ENCODE measurements at places on chromosomes 5 and 9.

- DNase-seq, result no peak
Observed at GRCh38 chr9:111063332-111063731, 25.1 kb upstream of the LPAR1 start.

DNA sequence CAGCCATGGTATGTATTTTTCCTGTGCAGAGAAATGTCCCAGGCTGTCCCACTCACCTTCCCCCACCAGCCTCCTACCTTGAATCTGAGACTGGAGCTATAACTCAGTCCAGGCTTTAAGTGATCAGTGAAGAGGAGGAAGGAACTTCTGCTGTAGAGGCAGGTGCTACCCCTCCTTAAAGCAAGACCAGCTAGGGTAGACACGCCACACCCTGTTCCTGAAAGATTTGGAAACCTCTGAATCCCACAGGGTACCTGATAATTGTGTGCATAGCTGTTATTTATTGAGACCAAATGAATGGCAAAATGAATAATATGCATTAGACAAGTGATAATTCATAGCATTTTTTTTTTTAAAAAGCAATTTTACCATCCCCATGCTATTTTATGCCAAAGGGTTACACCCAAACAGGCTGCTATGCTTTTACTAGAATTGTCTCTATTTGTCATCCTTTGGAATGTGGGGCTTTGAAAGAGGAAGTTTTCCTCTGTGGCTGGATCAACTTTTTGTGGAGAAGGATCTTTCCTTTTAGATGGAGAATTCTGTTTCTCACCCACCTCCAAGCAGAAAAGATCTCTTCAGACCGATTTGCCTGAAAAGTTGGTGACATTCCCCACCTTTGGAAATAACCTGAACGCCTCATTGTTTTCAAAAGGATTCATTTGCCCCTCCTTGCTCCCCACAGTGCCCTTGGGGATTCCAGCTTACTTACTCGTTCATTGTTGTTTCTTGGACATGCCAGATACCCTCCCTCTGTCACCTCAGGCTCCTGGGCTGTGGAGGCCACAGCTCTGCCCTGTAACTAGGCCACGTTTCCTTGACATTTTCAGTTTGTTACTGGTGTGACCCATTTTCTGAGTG is 248.7 kb downstream of the NR3C1 start:
- no peak for DNase-seq

- no peak for DNase-seq
Observed at GRCh38 chr5:169944922-169945680, 35.2 kb downstream of the INSYN2B start.

DNA sequence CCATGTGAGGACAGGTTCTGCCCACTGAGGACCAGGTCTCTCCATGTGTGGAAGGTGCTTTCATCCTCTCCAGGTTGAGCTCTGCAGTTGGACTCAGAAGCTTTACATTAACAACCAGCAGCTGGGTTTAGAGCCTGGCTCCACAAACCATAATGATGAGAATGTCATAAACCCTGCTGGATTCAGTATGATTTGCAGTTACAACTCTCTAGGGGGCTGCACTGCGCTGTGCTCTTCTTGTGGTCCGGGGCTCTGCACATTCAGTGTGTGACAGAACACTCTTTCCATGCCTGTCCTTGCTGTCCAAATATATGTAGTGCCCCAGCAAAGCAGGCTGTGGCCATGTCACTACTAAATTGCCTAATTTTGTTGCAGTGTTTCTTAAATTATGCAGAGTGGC is 334.3 kb downstream of the ICE1 start:
- DNase-seq, result peak; percentile 17

DNA sequence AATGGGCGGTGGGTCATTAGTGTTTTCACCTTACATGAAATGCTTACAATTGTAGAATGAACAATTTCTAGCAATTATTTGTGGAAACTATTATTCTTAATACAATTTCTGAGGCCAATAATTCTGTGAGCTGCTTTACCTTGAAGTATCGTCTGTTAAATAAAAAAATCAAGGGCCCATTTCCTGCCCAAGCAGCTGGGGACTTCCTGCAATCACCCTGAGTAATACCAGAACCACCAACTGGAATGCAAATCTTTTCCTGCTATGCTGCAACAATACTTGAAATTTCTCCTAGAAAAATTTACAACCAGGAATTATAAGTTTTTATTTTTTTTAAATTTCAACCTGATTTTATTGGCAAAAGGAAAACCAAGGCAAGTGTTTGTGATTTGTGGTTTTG is 52.6 kb downstream of the ADAMTS16 start:
- no peak for DNase-seq

DNA sequence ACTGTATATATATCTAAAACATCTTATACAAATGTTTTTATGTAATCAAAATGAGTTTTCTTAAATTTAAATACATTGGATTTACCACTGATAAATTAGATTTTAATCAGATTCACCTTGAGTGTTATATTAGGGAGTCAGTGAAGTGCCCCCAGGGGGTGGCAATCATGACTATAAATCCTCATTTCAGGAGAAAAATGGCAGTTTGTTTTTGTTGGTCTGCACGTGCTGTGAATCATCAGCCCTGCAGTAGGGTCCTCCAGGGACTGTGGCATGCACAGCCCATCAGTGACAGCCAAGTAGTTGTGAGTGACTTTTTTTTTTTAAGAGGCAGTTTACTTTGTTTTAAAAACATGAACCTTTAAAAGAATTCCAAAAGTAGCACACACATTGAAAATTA is 65.2 kb downstream of the ZSWIM6 start:
- DNase-seq, result peak; percentile 60

GRCh38 chr5:139743001-139743771 is 52.4 kb upstream of the PSD2 start:
- DNase-seq, result no peak

GRCh38 chr9:94557376-94557775 is 2.5 kb downstream of the PCAT7 start:
- DNase-seq, result no peak

DNA sequence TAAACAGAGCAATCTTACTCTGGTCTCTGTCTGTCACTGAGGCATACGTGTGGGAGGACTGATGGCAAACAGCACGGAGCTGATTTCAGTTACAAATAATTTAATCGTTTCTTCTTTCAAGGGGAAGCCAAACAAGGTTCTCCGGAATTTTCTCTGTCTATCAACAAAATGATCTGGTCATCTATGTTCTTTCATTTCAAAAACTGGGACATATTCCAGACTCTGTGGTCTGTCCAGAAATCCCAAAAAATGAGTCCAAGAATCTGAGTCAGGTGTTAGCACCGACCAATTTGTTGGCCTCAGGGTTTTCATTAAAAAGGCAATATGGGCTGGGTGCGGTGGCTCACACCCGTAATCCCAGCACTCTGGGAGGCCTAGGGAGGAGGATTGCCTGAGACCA is 69.9 kb upstream of the ZNF608 start:
- DNase-seq, result no peak

- no peak for DNase-seq
Observed at GRCh38 chr5:94209774-94210355, 408.5 kb downstream of the KIAA0825 start.

DNA sequence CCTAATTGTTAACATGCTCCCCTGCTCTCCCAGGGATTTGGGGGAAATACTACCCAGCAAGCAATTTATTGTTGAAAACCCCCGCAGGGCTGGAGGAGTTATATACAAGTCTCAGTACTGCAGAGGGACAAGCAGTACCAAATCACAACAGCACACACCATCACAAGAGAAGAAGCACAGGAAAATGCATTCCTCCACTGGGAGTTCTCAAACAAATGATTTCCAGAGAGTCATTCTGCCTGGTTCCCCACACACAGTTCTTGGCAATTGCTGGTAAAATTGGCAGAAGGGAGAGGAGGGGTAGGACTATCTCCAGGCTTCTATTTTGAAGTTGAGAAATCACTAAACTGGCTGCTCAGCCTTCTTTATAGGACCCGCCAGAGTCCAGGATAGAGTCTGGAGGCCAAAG is 16.8 kb downstream of the SIL1 start:
- no peak for DNase-seq

GRCh38 chr5:50699737-50700136 is 33.3 kb downstream of the PARP8 start:
- DNase-seq, result no peak

DNA sequence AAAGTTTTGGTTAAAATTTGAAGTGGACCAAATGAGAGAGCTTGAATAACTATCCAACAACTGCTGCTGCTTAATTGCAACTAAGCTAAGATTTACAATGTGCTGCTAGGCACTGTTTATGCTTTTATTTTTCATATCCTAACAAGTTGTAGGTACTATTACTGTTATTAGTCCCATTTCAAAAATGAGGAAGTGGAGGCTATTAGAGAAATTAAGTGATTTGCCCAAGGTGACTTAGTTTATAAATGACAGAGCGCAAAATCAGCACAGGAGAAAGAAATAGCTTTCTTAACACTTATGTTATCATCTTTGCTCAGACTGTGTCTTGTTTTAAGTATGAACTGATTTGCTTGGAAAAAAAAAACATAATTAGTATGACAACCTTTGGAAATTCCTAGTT is 23.1 kb downstream of the WDR36 start:
- no peak for DNase-seq

GRCh38 chr5:4547547-4547946 is 592.6 kb upstream of the ADAMTS16 start:
- DNase-seq, result no peak

DNA sequence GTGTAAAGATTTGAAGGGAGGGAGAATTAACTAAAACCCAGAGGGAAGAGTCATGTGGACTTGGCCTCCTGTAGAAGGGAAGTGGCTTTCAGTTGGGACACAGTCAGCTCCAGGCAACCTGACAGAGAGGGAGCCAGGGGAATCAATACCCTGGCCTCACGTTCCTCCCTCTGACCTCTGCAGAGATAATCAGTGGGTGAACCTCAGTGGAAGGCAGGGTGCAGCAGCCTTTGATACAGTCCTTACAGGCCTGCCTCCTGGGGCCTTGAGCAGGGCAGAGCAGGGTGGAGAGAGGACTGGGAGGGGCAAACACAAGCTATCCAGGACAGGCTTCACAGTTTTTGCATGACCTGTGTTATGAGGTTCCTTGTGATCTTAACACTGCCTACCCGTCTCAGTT is 61.9 kb upstream of the GPBP1 start:
- DNase-seq, result no peak

GRCh38 chr9:95435074-95435728 is 81.6 kb downstream of the PTCH1 start:
- no peak for DNase-seq

GRCh38 chr9:5994493-5994892 is 20.9 kb downstream of the RANBP6 start:
- DNase-seq, result no peak

- no peak for DNase-seq
Observed at GRCh38 chr9:131048332-131048731, 39.4 kb downstream of the LAMC3 start.

DNA sequence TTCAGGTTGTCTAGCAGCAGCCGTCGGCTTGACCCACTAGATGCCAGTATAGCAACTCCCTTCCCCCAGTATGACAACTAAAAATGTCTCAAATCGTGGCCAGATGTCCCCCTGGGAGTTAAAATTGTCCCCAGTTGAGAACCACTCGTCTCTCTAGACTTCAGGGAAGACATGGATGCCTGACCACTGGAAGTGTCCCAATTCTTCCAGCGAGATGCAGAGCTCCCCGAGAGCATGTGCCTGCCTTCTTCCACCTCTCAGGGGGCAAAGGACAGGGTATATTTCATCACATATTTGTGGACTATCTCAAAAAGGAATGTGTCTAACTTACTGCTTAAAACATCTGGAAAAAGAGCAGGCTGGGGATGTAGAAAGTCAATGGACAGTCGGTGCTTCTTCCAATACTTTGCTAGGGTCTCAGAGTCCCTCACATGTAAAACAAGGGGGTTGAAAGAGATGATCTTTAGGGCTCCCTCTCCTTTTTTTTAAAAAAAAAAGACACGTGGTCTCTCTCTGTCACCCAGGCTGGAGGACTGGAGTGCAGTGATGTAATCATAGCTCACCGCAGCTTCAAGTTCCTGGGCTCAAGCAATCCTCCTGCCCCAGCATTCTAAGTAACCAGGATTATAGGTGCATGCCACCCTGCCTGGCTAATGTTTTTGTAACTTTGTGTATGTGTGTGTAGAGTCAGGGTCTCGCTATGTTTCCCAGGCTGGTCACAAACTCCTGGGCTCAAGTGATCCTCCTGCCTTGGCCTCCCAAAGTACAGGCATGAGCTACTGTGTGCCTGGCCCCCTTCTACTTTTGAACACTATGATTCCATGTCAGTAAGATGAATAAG is 190.6 kb downstream of the DAB2IP start:
- no peak for DNase-seq

GRCh38 chr9:94882966-94883641 is 156.6 kb downstream of the AOPEP start:
- no peak for DNase-seq

DNA sequence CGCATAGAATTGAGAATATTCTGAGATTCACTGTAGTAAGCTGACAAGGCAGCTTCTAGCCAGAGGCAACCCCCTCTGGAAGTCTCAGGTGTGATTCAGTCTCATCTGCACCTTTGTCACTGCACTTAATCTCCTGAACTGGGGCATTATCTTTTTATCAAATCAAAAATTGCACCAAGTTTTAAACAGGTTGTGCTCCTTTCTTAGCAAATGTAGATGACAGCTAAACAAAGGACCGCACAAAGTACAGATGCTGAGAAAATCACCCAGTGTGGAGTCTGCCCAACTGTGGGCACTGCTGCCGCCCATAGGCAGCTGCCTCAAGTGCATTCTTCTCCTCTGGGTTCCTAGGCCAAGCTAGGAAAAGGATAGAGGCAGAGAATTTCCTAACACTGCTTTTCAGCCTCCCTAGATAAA is 51.1 kb downstream of the STARD4 start:
- DNase-seq, result peak; percentile 75

GRCh38 chr9:32644698-32645097 is 9.2 kb upstream of the TAF1L start:
- DNase-seq, result no peak

- no peak for DNase-seq
Observed at GRCh38 chr5:117411701-117412100, 837.1 kb upstream of the SEMA6A start.

DNA sequence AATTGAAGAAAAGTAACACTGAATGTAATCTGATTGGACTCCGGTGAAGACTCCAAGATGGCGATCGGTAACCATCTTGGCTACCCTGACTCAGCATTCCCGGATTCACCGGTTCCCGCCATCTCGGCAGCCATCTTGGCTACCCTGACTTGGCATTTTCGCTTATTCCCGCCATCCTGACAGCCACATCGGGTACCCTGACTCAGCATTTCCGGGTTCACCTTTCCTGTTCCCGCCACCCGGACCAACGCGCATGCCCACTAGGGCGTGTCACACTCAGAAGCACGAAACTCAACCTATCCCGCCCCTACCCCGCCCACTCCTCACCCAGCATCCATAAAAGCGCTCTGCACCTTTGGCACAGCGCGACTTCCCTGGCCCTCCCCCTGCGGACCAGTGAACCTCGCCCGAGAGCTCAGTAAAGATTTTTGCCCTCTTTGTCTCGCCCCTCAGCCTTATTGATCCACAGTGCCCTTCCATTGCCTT is 17.2 kb downstream of the SPTLC1 start:
- no peak for DNase-seq

DNA sequence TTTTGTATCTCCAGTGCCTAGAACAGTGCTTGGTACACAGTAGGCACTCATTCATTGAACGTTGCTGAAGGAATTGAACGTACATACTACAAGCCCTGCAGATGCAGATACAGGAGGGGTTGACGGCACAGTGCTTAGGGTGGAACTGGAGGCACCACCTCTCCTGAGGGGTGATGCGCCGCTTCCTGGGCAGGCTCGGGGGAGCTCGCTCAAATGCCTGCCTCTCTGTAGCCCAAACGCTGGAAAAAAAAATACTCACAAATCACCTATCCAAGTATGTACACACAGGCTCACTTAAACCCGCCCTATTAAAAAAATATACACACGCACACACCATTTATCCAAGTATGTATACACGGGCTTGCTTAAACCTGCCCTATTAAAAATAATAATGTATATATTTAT is 536 bp upstream of the COMMD10 start:
- DNase-seq, result no peak

- DNase-seq, result peak; percentile 86
Observed at GRCh38 chr9:137021979-137022661, 5.9 kb downstream of the ABCA2 start.
